Stimulated activated CD8-positive, alpha-beta memory T cell treated with anti-CD3 and anti-CD28 coated beads, Interleukin-4, amount 100 ng/mL, for 48 hours (primary cell): ENCODE measurements at places on chromosomes 5 and 9.

DNA sequence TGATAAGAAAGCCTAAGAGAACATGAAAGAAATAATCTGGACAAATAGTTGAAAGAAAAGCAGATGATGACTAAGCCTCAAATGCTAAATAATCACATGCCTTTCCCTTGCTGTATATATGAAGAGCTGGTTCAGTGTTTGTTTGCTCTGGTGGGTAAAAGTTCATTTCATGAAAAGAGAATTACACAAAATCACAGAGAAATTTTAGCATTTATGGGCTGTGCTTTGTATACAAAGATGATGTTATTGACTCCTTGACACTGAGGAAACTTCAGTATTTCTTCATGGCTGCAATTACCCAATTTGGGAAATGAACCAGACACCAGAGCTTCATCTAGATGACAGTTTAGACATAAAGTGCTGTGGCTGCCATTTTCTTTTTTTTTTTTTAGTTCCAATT, 527.2 kb downstream of the NR2F1-AS1 start:
- no peak for DNase-seq

- DNase-seq: no peak
These were observed 64.4 kb downstream of the NR6A1 start for GRCh38 chr9:124706685-124707084.

DNA sequence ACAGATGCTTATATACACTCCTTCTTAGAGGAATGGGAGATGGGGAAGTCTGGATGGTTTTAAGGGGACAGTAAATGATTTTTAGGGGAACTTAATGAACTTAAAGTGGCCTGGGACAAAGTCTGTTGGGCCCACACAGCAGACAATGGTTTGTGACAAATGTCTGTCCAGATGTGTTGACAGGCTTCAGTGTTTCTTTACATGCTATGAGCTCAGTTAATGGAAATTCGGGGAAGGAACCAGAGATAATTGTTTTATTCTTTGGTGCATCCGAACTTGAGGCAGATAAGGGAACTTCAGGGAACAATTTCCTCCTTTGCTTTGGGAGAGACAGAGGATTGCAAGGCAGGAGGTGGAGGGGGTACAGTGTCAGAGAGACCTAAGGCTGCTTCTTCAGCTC, 52.3 kb downstream of the NFIB start:
- no peak for DNase-seq

DNA sequence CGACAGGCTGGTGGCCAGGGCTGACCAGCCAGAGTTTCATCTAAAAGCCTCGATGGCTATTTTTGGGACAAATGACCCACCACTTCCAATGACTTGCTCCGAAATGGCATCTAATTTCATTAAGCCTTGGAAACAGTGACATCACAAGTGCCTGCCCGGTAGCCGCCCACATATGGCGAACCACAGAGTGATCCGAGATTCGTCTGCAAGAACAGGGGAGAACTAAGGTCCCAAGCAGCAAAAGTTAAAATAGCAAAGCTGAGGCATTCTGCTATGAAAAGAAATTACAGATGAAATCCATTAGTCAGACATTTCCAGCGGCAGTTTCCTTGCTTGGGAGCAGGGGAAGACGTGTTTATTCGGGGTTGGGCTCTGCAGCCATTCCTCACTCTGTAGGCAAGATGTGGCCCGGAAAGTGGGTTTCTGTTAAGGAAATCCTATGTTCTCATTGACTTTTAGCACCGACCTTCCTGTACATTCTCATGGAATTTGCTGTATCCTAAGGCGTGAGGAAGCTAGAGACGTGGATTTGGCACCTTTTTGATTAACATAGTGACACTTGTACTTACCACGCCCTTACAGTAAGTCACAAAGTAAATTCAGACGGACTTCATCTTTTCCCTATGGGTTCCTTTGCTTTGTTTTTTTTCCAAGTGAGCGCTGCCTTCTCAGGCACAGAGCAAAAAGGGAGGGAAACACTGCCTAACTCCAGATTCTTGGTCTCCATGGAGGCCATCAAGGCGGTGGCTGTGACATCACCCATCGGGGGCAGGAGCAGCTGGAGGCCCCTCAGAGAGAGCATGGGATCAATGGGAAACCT, 45.1 kb downstream of the ERGIC1 start:
- DNase-seq: peak; percentile 61

GRCh38 chr5:124831687-124832240, 85.3 kb upstream of the ZNF608 start:
- DNase-seq: no peak

- DNase-seq: peak; percentile 13
These were observed 128.1 kb downstream of the DAB2IP start for GRCh38 chr9:121779381-121780117.

- DNase-seq: no peak
These were observed 54.5 kb downstream of the MACIR start for GRCh38 chr5:103313056-103313455.

DNA sequence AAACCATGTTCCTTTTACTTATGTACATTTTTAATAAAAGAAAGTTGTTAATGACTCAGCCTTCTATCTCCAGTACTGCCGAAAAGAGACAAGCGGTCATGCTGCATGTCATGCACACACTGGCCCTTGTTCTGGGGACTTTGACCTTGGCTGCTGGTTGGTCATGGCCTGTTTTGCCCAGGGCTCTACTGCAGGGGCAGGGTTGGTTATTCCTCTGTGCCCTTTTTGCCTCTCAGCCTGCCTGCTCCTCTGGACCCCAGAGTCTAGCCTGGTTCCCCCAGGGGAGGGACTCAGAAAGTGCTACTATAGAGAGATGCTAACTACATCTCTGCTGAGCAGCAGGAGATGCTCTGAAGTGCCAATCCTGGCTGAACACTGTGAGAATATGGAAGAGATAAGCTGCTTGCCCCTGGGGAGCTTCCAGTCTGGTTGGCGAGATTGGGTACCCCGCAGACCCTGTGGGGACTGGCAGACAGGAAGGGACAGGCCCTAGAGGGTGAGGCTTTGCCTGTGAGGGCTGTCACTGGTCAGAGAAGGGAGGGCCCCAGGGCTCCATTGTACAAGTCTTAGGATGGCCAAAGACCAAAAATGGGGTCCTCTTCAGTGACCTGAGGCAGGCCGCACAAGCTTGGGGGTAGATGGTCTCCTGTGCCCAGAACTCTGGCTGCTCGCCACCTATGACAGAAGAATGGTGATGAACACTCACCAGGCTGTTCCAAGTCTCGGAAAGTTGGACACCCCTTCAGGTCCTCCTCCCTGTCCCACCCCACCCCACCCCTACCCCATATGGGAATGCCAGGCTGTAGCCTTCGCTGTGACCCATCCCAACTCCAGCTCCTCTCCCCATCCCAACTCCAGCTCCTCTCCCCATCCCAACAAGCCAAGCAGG, 14.3 kb downstream of the IRF1 start:
- DNase-seq: no peak

DNA sequence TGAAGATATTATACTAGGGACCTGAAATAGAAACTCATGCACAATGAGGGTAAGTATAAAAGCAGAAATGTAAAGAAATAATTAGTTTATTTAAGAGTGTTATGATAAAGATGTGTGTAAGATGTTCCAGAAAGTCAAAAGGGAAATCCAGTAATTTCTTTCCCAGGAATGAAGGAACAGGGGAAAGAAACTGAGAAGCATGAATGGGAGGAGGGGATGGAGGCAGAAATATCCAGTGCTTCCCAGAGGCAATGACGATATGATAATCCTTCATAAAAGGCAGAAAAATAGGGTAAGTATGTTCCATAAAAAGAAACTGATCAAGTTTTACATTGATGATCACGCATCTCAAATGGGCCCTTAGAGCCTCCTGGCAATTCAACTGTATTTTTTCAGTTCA, 120.7 kb upstream of the LPAR1 start:
- no peak for DNase-seq

- DNase-seq: peak; percentile 60
These were observed 6.0 kb downstream of the RNF44 start for GRCh38 chr5:176530983-176531901.

GRCh38 chr9:106421772-106422171, 441.2 kb upstream of the ZNF462 start:
- DNase-seq: no peak

DNA sequence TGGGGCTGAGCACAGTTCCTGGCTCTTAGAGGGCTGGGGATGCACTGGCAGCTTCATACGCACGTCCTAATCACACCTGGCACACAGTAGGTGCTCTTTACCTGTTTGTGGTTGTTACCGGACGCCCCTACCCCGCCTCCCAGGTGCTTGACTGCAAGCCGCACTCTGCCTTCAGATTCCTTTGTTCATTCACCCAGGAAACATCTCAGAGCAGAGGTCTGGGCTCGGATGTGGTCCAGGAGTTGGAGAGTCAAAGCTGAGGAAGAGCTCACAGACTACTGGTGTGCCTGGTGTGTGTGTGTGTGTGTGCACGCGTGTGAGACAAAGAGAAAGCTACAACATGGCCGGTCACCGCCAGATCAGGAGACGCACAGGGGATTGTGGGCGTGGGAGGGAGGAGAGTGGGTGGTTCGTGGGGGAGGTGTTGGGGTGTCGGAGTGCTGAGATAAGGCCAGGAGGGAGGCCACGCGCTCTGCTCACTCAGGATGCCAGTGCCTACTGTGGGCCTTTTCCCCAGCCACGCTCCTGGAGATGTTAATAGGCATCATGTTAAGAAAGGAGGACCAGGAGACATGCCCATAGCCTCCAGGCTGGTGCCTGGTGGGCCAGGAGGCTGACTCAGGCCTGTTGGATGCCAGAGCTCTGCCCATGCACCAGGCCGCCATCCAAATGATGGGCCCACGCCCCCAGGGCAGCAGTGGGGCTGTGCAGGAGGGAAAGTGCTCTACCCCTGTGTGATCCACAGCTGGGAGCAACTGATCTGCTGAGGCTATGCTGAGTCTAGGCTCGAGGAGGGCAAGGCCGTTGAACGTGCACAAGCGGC, 39.9 kb downstream of the CRB2 start:
- no peak for DNase-seq

- no peak for DNase-seq
These were observed 23.1 kb upstream of the FOXD1 start for GRCh38 chr5:73471654-73472053.

DNA sequence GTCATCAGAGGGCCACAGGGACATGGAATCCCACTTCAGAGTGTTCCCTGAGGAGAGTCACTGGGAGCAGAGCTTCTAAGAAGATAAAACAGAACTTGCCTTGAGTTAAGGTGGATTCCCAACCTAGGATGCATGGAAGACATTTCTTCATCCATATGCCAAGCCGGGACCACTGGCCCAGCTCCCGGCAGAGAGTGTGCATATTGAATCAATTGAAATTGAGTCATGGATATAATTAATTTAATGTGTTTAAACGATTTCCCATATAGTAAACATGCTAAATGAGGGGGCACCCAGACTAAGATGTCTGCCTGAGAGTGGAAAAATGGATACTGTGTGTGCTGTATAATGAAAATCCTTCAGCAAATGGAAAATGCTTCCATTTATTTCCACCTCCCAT, 194.4 kb upstream of the TBC1D2 start:
- DNase-seq: no peak

DNA sequence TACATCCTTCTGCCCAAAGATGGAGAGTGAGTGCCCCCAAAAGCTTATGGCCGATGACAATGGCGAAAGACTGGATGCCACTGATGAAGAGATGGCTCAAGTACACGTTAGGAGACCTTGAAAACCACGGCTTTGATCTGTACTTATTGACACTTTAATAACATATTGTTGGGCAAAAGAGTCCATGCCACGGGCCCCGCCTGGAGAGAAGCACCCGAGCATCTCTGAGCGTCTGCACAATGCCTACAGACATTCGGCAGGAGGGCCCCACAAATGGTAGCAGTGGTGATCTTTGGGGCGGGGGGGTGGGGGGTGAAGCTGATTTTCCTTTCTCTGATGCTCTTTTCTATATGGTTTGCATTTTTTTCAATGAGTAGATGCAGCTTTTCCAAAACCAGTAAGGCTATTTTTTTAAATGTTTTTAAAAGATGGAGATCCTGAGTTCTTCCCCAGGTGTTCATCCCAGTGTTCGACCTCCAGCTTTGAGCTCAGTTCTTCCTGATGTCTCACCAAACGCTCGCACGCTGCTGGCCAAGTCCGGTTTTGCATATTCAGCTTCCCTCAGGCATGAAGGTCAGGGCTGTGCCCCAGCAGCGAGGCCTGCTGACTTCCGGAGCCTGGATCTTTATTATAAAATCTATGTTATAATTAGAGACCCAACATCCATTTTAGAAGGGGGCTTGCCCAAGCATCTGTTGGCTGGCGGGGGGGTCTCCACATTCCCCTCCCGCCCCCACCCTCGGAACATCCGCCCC, 34.3 kb upstream of the BARHL1 start:
- no peak for DNase-seq

GRCh38 chr5:111320953-111321352, 96.8 kb downstream of the CAMK4 start:
- DNase-seq: no peak

DNA sequence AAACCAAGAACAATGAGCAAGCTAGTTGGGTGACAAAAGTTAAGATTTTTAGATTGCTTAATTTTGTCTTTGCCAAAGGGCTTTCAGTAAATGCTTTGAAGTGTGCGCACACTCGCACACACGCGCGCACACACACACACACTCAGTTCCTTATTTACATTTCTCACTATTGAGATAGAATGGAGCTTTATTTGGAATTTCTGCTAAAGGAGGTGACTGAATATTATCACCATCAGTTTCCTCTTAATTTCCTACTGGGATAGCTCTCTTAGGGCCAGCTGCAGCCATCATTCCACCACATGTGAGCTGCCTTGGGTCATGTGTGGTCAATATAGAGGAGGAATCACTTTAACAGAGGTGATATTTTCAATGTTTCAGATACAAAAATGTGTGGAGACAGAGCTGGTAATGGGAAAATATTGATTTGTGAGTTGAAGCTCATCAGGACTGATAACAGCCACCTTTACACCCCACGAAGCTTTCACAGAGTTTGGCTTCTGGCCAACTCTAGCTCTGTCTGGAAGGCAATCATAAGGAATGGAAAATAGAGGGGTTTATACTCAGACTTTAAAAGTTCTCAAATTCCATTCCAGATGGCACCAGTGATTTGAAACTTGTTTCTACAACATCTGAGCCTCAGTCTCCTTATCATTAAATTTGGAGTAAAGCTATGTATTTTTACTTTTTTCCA, 99.9 kb downstream of the MACIR start:
- no peak for DNase-seq

- peak; percentile 33 for DNase-seq
These were observed 606 bp downstream of the TBC1D13 start for GRCh38 chr9:128787659-128788058.

GRCh38 chr9:38406476-38407186, 14.1 kb downstream of the ALDH1B1 start:
- no peak for DNase-seq
